ENCODE measurements at places on chromosomes 7 and 10.

GRCh38 chr10:43817368-43817767 is 168.7 kb upstream of the ZNF32 start:
- no peak for DNase-seq

- DNase-seq, result no peak
Observed at GRCh38 chr10:94617389-94617944, 66.1 kb upstream of the CYP2C18 start.

GRCh38 chr7:122291189-122291588 is 13.4 kb downstream of the FEZF1 start:
- DNase-seq, result no peak

DNA sequence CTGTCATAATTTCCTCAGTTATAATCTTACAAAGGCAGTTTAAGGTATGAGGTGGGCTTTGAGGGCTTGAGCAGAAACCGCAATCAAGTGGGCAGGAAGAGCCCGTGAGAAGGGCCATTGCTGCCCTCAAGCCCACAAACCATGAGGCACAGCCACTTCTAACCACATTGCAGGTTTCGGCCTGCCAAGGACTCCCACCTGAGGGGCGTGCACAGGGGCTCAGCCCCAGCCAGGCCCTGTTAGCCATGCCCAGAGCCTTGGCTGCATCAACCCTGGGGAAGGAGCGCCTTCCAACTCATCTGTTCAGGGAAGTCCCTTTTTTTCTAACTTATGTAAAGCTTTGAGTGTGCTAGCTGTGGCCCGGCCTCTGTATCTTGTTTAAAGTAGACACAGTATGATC is 5.9 kb upstream of the FFAR4 start:
- no peak for DNase-seq

DNA sequence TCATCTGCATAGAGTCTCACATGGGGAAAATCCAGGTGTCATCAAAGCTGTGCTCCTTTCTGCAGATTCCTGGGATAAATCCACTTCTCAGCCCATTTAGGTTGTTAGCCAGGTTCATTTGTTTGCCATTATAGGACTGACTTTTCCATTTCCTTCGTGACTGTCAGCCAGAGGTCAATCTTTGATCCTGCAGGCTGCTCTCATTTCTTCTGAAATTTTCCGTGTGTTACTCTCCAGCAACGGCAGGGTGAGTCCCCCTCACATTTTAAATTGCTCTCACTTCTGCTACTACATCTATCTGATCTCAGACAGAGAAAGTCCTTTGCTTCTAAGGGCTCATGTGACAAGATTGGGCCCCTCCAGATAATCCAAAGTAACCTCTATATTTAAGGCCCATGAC is 150.7 kb upstream of the BET1 start:
- DNase-seq, result no peak

DNA sequence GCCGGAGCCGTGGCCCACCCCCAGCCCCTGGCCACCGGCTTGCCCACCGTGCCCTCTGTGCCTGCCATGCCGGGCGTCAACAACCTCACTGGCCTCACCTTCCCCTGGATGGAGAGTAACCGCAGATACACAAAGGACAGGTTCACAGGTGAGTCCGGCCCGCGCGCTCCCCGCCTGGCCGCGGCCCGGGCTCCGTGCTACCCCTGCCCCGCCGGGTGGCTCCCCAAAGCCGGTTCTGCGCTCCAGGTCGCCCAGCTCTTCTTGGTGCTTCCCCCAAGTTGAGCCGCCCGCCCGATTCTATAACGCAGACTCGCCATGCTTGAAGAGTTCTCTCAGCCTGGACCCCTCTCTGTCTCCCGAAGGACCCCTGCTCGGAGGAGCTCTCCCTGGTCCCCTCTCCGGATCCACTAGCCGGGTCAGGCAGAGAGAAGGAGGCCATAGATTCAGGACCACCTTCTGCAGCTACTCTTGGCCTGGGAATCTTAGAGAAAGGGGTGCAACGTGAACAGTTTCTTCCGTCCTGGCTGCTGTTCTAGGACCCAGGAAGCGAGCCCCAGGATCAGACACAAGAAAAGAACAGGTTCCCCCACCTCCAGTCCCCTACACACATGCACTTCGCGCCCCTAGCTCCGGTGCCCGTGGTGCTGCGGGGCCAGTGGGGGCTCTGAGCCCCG is 999 bp downstream of the TLX1 start:
- no peak for DNase-seq

- DNase-seq, result no peak
Observed at GRCh38 chr7:33824911-33825459, 80.4 kb upstream of the BMPER start.

DNA sequence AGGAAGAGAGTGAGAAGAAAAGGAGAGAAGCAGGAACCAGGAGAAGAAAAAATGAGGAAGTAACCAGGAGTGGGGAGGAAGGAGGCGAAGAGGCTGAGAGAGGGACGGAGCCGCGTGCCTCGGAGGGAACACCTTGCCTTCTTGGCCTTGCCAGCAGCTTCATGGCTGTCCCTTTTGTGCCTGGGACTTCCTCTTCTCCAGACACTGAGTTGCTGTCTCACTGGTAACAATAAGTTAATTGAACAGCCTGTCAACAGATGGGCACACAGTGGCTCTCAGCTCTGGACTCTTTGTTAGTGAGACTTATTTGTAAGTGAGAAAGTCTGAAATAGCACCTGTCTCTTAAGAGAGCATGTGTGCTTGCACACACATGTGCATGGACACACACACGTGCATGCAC is 83.2 kb downstream of the GATA3 start:
- DNase-seq, result peak; percentile 5

DNA sequence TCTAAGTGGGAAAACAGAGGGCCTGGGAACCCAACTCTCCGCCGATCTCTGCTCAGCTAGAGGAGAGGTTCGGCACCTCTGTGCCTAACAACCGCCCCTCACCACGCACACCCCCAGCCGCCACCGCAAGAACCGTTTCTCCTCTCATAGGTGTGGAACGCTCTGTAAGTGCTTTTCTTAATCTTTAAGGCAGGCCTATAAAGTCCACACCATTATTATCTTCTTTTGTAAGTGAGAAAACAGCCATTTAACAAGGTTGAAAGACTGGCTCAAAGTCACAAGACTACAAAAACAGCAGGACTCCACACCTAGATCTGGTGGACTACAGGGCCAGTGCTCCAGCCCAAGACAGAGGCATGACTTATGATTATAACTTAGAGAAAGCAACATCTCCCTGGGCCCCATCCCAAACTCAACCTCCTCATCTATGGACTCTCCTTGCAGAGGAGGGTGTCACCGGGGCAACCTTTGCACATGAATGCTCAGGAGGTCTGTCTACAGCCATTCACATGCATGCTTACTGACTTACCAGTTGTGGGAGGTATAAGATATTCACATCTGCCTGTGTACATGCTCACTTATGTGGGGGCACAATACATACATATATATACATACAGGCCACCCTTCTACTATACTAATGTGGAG is 7.9 kb upstream of the NKX2-3 start:
- no peak for DNase-seq

- DNase-seq, result no peak
Observed at GRCh38 chr7:33109758-33110238, 594 bp upstream of the RP9 start.

- no peak for DNase-seq
Observed at GRCh38 chr7:151134743-151135524, 32.6 kb downstream of the GBX1 start.

- DNase-seq, result no peak
Observed at GRCh38 chr10:108877095-108877561, 1046.2 kb downstream of the XPNPEP1 start.

GRCh38 chr10:131126321-131127137 is 185.0 kb downstream of the TCERG1L start:
- no peak for DNase-seq

DNA sequence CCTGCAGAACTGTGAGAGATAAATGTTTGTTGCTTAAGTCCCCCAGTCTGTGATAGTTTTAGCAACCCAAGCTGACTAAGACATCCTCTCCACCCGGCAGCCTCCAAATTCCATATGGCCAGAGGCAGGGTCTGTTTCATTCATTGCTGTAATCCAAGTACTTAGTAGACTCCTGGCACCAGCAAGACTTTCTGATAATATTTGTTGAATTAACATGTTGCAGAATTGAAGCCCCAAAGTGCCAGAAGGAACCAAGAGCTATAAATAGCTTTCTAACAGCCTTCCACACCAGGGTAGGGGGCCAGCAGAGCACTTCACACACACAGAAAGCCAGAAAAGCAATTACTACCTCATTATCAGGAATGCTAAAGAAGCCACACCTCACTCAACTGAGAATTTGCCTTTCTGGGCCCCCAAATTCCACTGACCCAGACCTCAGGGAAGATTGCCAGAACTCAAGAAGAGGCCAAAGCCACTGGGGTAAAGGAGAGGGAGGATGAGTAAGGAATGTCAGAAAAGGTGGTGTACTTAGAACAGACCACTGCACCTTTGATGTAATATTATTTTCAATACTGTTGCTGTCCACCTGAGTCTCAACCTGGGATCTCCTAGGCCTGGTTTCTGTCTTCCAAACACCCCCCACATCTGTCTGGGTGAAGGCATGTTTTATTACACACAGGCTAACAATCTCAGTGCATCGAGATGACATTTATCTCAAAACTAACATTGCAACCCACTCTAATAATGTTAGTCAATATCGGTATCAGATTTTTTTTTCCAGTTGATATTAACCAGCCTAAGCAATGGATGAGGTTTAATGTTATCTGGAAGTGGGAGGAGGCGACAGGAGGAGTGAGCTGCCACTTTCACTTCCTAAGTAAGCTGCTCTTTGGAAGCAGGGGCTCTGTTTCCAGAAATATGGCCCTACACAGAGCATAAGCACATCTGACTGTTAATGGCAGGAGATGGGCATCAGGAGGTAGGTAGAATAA is 5.5 kb downstream of the NOD1 start:
- no peak for DNase-seq

- DNase-seq, result no peak
Observed at GRCh38 chr10:34580214-34580613, 234.9 kb downstream of the PARD3 start.

Measured in effector memory CD4-positive, alpha-beta T cell (primary cell).